Left lobe of liver (tissue), 2 donors: ENCODE measurements at places on chromosomes 3 and 15.

DNA sequence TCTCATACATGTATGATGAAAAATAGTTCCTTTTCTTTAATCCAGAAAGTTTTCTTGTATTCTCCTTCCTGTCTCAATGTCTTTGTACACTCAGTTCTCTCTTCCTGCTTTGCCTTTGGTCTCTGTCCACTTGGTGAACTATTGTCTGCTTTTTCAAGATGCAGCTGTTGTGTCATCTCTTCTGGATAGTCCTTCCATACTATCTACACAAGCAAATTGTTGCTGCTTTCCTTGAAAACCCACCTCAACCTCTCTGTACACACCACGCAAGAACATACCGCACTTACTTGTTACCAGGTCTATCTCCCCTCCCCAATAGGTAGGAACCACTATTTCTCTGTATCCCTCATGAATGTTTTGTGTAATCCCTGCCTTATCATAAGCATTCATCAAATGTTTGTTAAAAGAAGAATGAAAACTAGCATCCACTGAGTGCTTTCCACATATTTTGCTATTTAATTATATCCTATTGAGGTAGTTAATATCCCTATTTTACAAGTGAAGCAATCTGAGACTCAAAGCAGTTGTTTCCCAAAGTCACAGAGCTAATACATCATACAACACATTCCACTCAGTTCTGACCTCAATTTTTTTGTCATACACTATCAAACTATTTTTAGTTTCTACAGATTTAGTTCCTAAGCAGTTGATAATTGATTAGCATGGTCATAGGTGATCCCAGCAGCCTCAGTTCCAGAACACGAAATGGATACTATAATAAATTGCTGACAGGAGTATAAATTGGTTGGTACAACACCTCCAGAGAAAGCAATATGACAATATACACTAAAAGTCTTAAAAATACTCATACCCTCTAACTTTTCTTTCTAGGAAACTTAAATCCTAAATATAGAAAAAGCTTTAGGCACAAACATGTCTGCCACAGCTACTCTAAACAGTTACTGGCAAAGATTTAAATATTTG lies 19.6 kb downstream of the HACL1 start:
- DNase-seq: no peak

- DNase-seq: no peak
Observed at GRCh38 chr3:84925571-84925970, 33.2 kb upstream of the CADM2 start.

DNA sequence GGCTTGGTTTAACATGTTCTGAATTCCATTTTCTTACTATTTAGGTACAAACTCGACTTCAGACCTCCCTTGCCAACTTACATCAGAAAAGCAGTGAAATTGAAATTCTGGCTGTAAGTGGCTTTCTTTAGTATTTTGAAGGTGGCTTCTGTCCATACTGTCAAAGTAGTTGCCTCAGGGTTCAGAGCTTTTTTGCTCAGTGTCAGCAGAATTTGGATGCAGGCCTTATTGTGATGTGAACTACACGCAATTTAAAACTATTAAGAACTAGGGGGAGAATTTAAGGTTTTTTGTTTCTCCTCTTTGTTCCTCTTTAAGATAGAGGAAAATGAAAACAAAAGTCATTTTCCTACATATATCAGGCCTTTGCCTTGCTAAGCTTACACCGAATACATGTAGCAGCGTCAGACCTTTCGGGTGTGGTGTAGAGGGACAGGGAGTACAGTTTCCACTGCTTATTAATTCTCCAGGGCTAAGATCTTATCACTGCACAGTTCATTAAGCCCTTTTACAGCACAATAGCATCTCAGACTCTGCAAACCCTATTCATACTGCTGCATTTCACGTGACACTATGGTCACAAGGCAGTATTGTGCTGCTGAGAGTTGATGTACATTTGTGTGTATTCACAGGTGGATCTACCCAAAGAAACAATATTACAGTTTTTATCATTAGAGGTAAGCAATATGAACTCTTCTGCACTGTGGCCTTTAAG lies 6.7 kb downstream of the SRP14 start:
- no peak for DNase-seq

GRCh38 chr3:132004571-132004970 lies 30.2 kb downstream of the CPNE4 start:
- no peak for DNase-seq

- no peak for DNase-seq
Observed at GRCh38 chr3:178508443-178508825, 27.8 kb upstream of the KCNMB2 start.

DNA sequence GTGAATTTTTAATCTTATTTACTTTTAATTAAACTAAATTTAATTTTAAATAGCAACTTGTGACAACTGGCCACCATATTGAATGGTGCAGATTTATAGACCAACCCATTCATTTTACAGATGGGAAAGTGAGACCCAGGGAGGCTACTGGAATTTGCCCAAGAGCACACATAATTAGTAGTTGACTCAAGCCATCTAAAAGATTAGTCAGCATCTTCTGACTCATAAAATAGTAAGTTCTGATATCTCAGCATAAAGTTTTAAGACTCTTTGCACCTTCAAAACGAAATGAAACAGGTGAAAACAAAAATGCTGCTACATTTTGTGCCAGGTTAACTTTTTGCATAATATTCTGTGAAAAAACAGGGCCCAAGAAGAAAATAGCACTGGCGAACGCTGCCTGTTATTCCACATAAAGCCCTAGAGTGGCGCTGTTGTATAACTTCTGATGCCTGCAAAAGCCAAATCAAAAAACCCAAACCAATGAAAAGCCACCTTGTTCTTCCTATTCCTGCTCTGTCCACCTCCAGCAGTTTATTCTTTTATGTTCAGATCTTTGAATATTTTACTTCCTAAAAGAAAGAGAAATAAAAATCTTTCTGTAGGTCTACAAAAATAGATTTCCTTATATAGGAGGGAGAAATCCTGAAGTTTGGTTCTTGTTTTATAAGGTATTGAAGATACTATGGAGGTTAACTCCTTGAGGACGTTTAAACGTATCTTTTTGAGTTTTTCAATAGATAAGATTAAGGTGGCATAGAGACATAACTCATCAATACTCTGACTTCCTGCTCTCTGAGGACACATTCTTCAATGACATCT lies 62.8 kb downstream of the OTOL1 start:
- DNase-seq: no peak

- DNase-seq: no peak
Observed at GRCh38 chr15:88398011-88398410, 69.2 kb downstream of the MRPL46 start.

GRCh38 chr15:66066005-66066404 lies 187.5 kb downstream of the MEGF11 start:
- DNase-seq: no peak

DNA sequence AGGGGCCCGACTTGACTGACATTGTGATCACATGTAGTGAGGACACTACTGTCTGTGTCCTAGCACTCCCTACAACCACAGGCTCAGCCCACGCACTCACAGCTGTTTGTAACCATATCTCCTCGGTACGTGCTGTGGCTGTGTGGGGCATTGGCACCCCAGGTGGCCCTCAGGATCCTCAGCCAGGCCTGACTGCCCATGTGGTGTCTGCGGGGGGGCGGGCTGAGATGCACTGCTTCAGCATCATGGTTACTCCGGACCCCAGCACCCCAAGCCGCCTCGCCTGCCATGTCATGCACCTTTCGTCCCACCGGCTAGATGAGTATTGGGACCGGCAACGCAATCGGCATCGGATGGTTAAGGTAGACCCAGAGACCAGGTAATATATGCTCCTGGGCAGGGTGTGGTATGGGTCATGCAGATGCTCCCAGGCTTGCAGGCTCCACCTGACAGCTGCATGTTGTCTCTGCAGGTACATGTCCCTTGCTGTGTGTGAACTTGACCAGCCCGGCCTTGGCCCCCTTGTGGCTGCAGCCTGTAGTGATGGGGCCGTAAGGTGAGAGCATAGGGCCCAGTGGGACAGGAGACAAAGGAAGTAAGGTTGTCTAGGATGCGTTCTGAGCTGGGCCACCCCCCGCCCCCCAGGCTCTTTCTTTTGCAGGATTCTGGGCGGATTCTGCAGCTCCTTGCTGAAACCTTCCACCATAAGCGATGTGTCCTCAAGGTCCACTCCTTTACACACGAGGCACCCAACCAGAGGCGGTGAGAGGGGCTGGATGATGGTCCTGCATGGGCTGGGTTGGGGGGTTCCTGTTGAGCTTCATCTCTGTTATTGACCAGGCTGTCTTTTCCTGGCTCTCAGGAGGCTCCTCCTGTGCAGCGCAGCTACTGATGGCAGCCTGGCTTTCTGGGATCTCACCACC lies 4.4 kb downstream of the DALRD3 start:
- peak; percentile 66 for DNase-seq

DNA sequence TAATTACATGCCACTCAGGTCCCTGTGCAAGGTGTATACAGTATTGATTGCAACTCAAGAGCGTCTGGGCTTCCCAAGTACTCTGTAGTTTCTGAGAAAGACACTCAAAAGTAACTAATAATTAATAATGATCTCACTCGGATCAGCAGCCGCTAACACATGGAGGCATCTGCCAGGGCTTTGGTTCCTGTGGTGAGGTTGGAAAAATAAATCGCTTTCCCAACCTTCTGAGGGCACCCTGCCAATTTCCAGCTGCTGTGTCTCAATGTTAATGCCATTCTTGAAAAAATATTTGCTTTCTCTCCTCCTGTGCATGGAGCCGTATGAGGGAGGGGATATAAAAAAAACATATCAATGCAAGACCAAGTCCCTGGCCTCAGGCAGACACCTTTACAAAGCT lies 116.5 kb upstream of the SLC2A2 start:
- DNase-seq: peak; percentile 86

DNA sequence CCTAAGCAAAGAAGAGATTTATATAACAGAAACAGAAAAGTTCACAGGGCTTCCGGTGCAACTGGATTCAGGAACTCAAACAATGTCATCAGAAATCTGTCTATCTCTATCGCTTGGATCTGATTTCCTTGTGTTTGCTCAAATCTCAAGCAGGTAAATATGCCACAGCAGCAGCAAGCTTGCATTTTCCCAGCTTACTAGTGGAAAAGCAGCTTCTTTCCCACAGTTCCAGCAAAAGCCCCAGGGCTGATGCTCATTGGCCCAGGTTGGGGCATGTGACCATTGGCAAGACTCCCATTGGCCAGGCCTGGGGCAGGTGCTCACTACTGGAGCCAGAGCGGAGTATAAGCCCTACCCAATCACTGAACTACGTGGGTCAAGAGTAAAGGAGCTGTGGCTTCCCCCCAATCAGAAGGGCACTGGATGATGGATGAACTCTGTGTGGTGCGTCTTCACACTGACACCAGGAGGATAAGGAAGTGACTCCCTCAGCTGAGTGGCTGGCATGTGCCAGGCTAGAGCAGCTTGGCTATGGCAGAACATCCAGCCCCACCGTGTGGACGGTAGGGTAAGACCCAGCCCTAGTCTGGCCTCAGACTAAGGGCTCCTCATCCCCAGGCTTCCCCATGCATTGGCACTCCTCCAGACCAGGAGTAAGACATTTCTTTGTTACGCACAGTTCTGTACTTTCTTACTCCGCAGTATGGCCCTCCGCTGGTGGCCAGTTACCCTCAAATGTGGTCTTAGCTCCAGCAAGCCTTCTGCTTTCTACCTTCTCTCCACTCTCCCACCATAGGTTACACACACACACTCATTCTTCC lies 13.1 kb upstream of the VIPR1 start:
- DNase-seq: peak; percentile 34

DNA sequence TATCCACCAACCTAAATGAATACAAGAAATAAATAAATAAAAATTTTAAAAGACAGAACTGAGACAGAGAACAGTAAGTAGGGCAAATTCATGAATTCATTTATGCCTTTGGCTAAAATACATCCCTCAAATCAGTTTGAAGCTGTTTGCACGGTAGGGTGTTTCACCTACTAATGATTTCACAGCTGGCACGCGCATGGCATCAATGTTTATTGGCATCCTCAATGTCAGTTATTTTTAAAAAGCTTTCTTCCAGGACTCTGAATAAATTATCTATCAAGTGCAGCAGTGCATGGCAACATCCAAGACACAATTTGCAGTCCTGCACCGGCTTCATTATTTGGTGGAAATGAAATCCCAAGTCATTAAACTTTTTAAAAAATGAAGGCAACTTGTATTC lies 985.2 kb upstream of the ROBO1 start:
- DNase-seq: no peak

- no peak for DNase-seq
Observed at GRCh38 chr3:30273304-30274072, 332.9 kb upstream of the TGFBR2 start.

DNA sequence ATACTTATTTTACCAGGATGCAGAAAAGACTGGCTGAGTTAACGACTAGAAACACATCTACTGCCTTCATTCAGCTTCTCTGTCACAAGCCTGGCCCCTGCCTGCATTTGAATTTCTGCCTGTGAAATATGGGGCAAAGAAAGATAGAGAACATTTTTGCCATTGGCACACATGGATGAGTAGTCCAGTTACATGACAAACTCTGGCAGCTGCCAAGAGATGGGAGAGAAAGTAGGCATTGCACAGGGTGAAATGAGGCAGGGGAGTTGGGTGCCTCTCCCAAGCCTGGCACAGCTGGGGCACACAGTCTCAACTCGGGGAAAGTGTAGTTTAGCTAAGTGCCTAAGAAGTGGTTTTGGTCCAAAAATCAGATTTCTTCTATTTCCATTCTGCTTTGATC lies 24.0 kb downstream of the ANXA2 start:
- no peak for DNase-seq

- DNase-seq: peak; percentile 73
Observed at GRCh38 chr3:46666453-46666845, 27.0 kb downstream of the ALS2CL start.

GRCh38 chr3:159266779-159267178 lies 464.9 kb downstream of the MFSD1 start:
- no peak for DNase-seq

- no peak for DNase-seq
Observed at GRCh38 chr3:124786511-124787241, 56.4 kb downstream of the UMPS start.

GRCh38 chr3:66394019-66394752 lies 106.6 kb downstream of the LRIG1 start:
- DNase-seq: no peak

- DNase-seq: no peak
Observed at GRCh38 chr15:60840306-60840702, 361.4 kb upstream of the ICE2 start.

GRCh38 chr3:175716446-175716845 lies 857.3 kb downstream of the NAALADL2 start:
- no peak for DNase-seq

DNA sequence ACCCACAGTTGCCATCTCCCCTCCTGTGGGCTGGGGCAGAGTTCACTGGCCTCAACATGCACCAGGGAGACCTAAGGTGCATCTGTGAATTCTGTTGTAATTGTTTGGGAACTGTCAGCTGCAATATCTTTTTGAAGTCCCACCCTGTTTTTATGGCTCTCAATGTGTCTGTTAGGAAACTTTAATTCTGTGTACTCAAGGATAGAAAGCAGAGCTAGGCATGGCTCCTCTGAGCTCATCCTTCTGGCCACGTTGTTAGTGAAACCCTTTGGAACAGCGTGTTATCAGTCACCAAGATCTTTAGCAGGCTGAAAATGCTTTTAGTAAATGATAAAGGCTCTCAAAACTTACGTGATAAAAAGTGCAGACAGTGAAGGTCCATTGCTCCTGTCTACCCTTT lies 33.6 kb upstream of the MTMR10 start:
- DNase-seq: no peak
